ENCODE measurements at places on chromosomes 7 and 10.

- DNase-seq = no peak
These were observed 68.9 kb downstream of the ARID5B start for GRCh38 chr10:61970182-61971002.

GRCh38 chr10:70343712-70344111 lies 38.7 kb downstream of the LRRC20 start:
- DNase-seq = no peak

- no peak for DNase-seq
These were observed 2.4 kb upstream of the SERPINE1 start for GRCh38 chr7:101124376-101125056.

DNA sequence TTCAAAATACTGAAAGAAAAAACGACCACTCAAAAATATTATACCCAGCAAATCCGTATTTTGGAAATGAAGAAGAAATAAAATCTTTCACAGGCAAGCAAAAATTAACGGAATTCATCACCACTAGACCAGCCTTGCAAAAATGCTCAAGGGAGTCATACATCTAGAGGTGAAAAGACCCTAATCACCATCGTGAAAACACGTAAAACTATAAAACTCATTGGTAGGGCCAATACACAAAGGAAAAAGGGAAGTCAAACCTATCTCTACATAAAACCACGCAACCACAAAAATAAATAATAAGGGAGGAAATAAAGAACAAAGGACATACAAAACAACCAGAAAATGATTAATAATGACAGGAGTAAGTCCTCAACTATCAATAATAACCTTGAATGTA lies 6.6 kb upstream of the AKR1B1 start:
- no peak for DNase-seq

DNA sequence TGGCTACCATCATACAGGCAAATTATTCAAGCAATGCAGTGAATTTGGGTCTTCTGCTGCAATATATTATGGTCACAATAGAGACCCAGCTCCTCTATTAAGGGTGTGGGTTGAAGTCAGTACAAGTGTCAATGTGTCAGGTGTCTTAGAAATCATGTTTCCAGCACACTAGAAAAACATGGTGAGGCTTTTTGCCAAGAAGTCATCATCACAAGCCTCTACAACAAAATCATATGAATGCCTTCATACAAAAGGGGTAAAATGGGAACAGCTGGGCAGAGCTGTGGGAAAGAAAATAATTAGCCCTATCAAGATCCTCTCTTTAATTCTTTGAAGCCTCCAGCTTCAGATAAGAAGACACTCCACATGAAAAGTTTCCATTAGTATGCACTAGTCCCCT lies 37.2 kb downstream of the FAM13C start:
- DNase-seq = no peak

DNA sequence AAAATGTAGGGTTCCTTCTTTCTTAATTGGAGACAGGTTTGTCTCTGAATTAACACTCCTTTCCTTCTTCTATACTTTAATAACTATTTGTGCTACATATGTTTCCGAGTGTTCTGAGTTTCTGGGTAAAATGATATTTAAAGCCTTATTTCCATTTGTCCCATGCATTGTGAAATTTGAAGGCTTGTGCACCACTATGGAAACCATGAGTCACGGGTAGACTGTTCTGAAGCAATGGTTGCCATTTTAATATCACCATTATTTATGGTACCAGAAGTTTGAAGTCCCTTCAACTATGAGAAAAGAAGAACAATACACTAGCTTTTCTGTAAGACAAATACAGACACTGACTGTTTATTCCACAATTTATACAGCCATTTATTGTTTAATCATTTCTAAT lies 44.7 kb upstream of the ZEB1 start:
- DNase-seq = no peak

DNA sequence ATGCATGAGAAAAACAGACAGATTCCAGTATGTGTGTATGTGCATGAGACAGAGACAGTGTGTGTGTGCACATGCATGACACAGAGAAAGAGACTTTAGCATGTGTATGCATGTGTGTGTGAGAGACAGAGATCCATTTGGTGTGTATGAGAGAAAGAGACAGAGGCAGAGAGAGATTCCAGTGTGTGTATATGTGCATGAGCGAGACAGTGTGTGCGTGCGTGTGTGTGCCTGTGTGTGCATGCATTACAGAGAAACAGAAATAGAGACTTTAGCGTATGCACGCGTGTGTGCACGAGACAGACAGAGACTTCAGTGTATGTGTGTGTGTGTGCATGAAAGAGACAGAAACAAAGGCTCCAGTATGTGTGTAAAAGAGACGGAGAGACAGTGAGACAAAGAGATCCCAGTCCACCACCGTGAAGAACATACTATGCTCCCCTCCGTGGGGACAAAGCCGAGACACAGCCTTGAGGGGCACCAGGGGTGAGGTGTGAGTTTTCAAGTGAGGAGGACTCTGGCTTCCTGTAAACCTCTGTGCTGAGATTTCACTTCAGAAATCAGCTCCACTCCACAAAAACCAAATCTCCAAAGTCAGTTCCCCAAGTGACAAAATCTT lies 188.9 kb downstream of the GRID1 start:
- no peak for DNase-seq

- no peak for DNase-seq
These were observed 70.8 kb upstream of the EEPD1 start for GRCh38 chr7:36082216-36082615.

DNA sequence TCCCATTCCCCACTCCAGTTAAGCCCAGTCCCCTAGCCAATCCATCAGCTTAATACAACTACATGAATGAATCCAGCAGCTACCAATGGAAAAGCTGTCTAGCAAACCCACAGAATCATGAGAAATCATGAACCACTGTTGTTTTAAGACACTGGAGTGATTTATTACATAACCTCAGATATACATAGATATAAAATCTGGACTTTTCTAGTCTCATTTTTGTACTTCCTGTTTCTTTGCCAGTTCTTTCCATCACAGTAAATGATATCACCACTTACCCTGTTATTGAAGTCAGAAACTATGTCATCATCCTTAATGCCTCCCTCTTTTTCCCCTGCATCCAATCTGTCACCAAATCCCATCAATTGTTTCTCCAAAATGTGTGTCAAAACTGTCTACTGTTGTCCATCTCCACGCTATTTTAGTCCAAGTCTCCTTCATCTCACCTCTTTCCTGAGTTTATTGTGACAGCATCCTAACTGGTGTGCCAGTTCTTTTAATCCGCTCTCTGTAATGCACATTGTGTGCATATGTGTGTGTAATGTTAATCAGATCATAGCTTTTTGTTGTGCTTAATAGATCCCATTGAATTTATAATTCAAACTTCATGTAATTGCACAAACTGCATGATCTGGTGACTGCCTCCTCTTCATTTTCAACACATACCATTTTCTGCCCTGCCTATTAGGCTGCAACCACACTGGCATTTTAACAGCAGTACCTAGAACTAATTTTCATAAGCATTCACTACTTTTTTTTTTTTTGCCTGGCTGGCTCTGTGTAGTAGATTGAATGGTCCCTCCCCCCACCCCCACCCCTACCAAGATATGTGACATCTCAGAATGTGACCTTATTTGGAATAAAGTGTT lies 56.0 kb downstream of the MKLN1 start:
- no peak for DNase-seq

DNA sequence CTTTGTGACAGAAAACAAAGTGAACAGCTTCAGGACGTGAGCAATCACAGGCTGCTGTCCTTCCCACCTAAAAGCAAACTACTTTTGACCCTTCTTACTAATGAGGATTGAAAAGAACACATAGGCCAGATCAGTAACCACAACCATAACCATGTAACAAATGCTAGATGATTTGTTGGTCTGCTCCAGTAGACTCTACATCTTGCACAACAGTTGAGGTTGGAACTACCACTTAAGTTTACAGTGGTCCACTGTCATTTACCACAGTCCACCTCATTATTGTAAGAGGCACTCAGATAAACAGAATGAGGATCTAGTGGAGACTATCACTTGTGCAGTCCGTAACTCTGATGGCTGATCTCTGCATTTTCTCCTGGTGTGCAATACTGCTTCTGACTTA lies 27.8 kb downstream of the NET1 start:
- DNase-seq = no peak

DNA sequence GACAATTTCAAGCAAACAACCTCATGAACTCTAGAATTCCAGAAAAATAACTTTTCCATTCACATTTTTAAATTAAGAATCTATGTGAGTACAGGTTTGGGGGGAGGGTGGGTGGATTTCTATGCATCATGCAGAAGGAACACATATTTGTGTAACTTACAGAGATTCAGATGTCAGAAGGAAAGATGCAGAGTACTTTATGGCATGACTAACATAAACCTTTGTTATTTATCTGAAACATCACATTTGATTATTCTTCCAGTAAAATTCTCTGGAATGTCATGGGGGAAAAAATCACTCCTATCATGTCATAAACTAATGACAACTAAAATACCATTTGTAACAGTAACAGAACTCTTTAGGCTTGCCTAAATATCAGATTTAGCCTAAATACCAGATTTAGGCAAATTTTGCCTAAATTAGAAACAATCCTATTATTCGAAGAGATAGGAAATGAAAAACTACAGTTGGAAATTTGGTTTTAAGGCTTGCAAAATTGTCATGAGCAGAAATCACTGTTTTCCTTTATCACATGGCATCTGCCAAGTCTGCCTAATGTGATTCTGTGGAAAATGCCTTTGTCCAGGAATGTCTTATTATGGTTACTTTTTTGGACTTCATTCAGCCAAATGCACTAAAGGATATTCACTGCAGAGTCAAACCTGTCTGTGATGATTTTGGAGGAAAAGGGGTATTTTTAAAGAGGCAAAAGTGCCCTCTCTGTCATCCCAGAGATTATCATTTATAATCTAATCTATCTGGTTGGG lies 527.7 kb upstream of the CELF2 start:
- no peak for DNase-seq

DNA sequence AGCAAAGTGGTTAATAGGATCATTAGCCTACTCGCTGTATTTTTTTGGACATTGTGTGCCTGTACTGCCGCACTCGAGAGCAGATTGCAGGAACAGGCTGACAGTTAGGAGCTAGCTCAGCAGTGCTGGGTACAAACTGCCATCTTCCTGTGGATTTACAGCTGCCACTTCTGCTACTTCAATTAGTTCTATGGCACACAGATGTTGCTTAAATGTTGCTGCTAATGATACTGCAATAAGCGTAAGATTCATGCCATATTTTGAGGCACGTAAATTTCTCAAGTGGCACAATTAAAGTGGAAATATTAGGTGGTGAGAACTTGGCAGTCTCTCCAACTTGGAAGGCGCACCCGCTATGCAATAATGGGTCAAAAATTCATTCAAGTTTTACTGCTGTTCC lies 171.9 kb downstream of the EBF3 start:
- DNase-seq = no peak

DNA sequence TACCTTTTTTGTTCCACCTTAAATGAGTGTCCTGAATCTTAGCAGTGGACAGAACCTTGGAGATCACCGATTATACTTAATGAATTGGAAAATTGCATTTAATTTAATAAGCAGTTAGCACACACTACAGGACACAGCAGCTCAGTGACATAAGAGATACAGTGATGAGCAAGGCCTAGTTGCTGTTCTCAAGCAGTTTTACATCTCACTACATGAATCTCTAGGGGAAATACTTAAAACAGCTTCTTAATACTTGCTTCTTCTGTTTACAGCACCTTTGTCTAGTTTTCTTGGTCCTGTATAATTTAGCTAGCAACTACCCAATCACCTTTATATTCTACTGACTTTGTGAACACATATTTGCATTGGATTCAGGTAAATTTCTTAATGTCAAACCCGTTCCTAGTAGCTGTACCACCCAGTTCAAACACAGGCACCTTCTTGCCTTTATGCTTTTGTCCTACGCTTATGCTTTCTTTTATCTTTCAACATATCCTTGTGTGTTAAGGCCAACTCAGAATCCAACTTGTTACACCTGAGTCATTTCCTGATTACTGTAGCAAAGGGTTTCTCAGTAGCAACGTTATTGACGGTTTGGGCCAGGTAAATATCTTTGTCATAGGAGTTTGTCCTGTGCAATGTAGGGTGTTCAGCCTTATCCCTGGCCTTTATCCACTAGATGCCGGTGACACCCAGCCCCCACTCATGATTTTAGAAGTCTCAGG lies 1.8 kb downstream of the STAM start:
- no peak for DNase-seq

DNA sequence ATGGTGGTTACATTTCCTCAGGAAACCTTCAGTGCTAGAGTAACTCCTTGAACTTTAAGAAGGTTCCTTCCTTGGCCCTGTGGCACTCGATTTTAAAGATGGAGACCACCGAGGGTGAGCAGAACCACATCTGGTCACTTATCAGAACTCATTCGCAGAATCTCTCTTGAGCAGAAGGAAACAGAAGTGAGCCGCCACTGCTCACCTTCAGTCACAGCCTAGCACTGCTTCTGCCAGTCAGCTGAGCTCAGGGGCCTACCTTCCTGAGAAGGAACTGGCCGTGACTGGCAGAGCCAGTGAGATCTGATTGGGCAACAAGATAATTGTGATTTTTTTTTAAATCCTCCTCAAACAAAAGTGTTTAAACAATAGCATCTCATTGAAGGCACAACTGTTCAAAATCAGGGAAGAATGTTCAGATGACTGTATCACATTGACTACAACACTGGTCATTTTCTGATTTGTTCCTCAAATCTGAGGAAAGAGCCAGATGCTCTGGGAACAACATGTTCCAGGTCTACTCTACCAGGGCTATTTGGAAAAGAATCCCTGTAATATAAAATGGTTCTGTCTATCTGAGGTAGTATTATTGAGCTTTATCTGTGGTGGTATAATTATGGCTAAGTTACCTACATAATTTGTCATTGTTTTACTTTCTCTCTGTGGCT lies 2.7 kb upstream of the SYPL1 start:
- DNase-seq = no peak
